ENCODE measurements at places on chromosomes 7 and 10.

- peak; percentile 56 for DNase-seq
Measured at GRCh38 chr10:109914966-109915365, 8.3 kb downstream of the XPNPEP1 start.

- no peak for DNase-seq
Measured at GRCh38 chr7:140525743-140526142, 46.4 kb upstream of the MKRN1 start.

- peak; percentile 77 for DNase-seq
Measured at GRCh38 chr7:40717242-40717641, 582.4 kb downstream of the SUGCT start.

- DNase-seq: no peak
Measured at GRCh38 chr7:22356701-22357310, at the start of gene RAPGEF5. RAPGEF5 (minus strand) TSS chr7:22357154; CDS start chr7:22357060, 94 bp downstream.

- no peak for DNase-seq
Measured at GRCh38 chr10:29472301-29473086, 162.3 kb downstream of the SVIL start.

DNA sequence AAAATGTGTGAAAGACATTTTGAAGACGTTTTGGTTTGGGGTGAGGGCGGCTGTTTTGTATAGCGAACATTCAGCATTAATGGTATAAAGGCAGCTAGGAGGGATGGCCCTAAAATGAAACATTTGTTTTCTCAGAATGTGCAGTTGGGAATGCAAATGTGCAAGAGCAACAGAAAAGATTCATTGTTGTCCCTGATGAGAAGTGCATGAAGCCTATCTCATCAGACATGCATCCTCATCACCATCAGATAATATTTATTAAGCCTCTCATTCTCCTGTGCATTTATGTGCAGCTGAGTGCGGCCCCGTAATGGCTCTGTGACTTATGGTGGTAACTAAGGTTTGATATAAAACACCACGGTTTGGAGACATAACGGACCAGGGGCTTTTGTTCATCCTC is 199.5 kb downstream of the GFRA1 start:
- no peak for DNase-seq

All from retinal pigment epithelial cell (primary cell).